ENCODE measurements at places on chromosomes 5 and 9.

DNA sequence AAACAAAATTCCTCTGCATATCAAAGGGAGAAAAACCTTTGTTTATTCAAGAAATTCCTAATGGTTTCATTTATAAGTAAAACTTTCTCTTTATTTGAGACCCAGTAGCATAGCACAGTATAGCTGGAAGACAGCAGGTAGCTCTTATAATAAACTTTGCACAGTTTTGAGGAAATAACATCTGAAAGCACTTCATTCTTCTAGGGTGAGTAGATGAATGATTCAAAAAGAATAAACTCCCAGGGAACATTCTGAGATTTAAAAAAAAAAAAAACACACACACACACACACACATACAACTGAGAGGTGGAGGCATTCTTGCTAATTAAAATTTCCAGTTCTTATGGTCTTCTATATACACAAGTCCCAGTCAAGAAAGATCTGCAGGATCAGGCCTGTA is 197.3 kb downstream of the BNC2 start:
- no peak for DNase-seq

- DNase-seq: no peak
Observed at GRCh38 chr9:113215132-113215531, 5.9 kb downstream of the FKBP15 start.

GRCh38 chr9:25960178-25960577 is 281.9 kb upstream of the TUSC1 start:
- DNase-seq: no peak

DNA sequence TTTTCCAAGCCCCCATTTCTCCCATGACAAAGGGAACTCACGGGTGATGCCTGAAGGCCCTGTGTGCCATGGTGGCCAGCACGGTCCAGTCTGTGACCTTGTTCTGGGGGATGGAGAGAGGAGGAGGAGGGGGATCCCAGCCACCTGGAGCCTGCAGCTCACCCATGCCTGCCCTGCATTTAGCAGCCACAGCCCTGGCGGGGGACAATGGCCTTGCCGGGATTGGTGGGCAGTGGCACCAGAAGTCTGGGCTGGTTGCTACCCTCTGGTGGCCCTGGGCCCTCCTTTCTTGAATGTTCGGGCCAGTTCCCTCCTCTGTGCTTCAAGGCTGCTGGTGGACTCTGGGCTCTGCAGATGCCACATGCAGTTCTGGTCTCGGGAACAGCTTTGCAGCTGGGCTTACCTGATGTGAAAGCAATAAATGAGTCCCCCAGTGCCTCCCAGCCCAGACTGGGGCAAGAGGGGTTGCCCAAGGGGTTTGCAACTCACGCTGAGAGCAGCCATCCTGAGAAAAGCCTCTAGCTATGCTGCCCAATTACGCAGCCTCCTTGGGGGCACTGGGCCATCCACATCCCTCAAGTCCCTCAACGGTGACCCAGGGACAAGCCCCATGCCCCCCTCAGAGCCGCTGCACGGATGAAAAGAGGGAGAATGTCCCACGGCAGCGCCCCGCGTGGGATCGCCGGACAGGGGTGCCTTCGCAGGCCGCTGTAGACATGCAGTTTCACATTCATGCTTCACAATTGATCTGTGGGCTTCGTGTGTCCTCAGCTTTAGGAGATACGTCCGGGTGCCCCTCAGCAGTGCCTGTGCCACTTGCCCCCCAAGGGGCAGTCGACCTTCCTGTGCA is 49.2 kb upstream of the FCN1 start:
- DNase-seq: no peak
